ENCODE measurements at places on chromosomes 12 and 14. TPM values are rescaled to one million over a fixed set of nuclear protein-coding genes. Genes with fewer than 3 reads are reported as not detected.

Gene KRT6B
- not detected for total RNA-seq

Gene NCKAP5L
- total RNA-seq: 17.3 TPM

Gene RNASE3
- total RNA-seq: not detected

Gene METTL25
- total RNA-seq: 3.5 TPM

Gene CLEC4C
- not detected for total RNA-seq

Gene TEX52
- not detected for total RNA-seq

Gene TRMT61A
- total RNA-seq: 22.9 TPM

Gene PTGES3
- 339 TPM for total RNA-seq

Gene RERG
- total RNA-seq: not detected

Gene COX8C
- not detected for total RNA-seq

Gene PRICKLE1
- total RNA-seq: 20.1 TPM
